ENCODE measurements at places on chromosomes 16 and 17. TPM values are rescaled to one million over a fixed set of nuclear protein-coding genes. Genes with fewer than 3 reads are reported as not detected.

The NUDT16L1 gene
- 31.1 TPM for total RNA-seq

The ST6GALNAC2 gene
- total RNA-seq = 1.5 TPM

DNA sequence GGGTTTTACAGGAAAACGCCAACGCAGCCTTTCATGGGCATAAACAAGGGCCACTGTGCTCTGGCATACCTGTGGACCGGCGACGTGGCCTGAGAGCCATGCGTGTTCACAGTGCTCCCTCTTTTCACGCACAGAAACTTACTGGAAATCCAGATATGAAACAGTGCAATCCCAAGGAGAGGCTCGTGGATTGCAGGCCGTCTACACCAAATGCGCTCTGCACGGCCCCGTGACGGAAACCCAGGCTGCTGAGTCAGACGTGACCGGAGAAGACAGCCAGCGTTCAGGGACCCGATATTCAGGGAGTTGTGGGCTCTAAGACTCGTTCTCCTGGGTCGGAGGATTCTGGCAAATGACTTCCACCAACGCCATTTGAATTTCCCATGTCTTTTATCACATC, 129.2 kb downstream of the FOXL1 start:
- no peak overlapping the region for H3K27ac ChIP-seq
- no peaks in the 10 kb centered on the region for H3K36me3 ChIP-seq
- H3K4me1 ChIP-seq = peaks cover 2% of the 10 kb centered on the region
- H3K4me3 ChIP-seq = no peak overlapping the region

DNA sequence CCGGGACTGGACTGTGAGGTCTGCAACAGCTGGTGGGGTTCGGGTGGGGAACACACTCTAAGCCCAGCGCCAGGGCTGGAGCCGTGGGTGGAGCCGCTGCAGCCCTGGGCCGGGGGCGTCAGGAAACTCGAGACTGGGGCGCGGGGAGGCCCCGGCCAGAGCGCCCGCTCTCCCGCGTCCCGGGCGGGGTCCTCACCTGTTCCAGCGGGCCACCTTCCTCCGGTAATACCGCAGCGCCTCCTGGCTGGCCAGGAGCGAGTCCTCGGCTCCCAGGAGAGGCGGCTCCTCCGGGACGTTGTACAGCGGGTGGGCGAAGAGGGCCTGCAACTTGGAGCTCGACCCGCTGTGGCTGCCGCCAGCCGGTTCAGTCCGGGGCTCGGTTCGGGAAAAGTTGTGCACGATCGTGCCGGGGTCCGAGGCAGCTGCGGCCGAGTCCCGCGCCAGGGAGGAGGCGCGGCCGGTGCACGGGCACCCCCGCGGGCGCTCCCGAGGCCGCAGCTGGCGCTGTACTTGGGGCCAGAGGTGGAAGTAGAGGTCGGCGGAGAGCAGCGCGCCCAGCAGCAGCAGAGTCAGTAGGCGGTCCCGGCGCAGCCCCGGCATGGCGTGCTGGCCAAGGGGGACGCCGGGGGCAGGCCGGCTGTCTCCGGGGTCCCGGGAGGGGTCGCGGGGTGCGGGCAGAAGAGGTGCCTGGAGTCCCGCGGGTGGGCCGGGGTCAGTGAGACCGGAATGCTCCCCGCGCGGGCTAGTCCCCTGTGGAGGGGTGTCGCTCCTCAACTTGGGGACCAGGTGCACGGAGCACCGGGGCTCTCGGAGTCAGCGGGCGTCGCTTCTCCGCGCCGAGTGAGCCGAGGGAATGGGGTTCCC, 868 bp downstream of the FAM20A start:
- peaks cover 17% of the 10 kb centered on the region for H3K4me1 ChIP-seq
- H3K27me3 ChIP-seq = peaks cover 49% of the 10 kb centered on the region
- peak overlapping the region; percentile 59 for H3K27ac ChIP-seq
- H3K4me3 ChIP-seq = peak overlapping the region; percentile 79

- H3K27me3 ChIP-seq = no peaks in the 10 kb centered on the region
- H3K4me1 ChIP-seq = peaks cover 13% of the 10 kb centered on the region
- no peak overlapping the region for H3K27ac ChIP-seq
- no peak overlapping the region for H3K4me3 ChIP-seq
Measured at GRCh38 chr17:59396134-59396826, 64.8 kb downstream of the YPEL2 start.

DNA sequence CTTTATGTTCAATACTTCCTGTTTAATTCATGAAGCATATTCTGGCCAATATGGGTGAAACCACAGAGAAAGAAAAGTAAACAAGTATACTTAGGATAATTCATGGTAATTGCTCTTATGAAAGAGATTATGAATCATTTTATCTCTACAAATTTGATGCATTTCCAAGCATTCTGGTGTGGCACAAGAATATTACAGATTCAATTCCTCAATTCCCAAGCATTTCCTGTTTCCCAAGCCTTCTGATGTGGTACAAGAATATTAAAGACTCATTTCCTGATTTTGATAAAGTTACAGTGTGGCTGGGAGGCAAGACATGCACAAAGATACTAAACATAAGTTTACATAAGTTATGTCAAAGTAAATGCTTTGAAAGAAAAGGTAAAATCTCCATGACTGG, 126.1 kb upstream of the NUDT7 start:
- H3K36me3 ChIP-seq = peaks cover 10% of the 10 kb centered on the region
- no peaks in the 10 kb centered on the region for H3K27me3 ChIP-seq
- no peak overlapping the region for H3K4me3 ChIP-seq
- H3K4me1 ChIP-seq = peaks cover 28% of the 10 kb centered on the region
